ENCODE measurements at places on chromosomes 5 and 9. TPM values are rescaled to one million over a fixed set of nuclear protein-coding genes. Genes with fewer than 3 reads are reported as not detected.

- no peak for DNase-seq
Observed at GRCh38 chr5:17216974-17217492, 398 bp upstream of the BASP1 start.

The ENTREP1 gene
- total RNA-seq = 3.3 TPM

The CEP72 gene
- total RNA-seq = 2.4 TPM

The ANKRD31 gene
- 0.42 TPM for total RNA-seq

DNA sequence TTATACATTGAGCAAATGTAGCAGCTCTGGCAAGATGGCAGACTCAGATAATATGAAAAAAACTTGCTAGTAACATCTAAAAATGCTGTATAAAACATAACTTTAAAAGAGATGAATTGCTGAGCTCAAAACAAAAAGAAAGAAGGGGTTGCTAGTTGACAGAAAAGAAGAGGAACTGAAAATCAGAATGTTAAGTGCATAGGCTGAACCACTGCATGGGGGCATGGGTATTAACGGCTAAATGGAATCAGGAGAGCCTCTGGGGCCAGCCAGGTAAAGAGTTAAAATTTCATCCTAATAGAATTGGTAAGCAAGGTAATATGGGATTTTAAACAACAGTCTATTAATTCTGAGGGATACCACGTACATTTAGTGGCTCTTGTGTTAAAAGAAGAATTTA lies 146.8 kb downstream of the SMC2 start:
- DNase-seq = no peak

The SLC46A2 gene
- total RNA-seq = 0.19 TPM

GRCh38 chr5:154467655-154468354 lies 10.2 kb downstream of the HAND1 start:
- DNase-seq = peak; percentile 95

DNA sequence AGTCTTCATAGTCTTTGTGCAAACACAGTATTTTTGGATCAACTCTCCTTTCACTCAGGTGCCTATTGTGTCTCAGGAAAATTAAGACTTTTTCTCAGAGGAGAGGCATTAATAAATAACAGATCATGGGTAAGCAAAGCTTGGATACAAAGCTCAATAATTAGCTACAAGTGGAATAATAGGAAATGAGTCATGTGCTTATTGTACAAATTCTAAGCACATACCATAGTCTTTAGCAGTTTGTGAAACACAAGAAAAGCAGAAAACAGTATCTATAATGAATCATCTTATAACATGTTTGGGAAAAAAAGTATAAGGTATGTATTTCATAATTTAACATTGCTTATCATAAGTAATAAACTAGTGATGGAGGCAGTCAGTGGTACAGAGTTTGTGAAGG lies 477.0 kb downstream of the CDH10 start:
- DNase-seq = no peak

DNA sequence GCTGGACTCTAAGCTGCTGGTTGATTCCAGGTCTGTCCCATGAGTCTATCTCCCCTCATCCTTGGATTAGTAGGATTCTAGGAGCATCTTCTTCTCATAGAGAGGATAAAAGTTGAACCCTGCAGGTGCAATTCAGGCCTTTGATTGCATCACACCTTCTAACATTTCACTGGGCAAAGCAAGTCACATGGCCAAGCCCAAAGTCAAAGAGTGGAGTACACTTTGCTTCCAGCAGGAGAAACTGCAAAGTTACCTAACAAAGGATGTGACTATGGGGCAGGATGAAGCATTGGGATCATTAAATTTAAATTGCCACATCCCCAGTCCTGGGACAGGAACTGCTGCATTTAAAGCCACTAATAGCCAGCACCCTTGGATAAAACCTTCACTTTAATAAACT lies 51.0 kb upstream of the EGFLAM start:
- no peak for DNase-seq

Data from posterior vena cava (tissue), 2 donors.